ENCODE measurements at places on chromosomes 5 and 9. TPM values are rescaled to one million over a fixed set of nuclear protein-coding genes. Genes with fewer than 3 reads are reported as not detected.

Gene ADRB2
- total RNA-seq, result 7.3 TPM

GRCh38 chr5:4124221-4124970, 528.8 kb downstream of the IRX1 start:
- H3K27me3 ChIP-seq, result no peaks in the 10 kb centered on the region
- H3K4me3 ChIP-seq, result no peak overlapping the region
- no peaks in the 10 kb centered on the region for H3K4me1 ChIP-seq
- no peaks in the 10 kb centered on the region for H3K36me3 ChIP-seq
- no peak overlapping the region for H3K27ac ChIP-seq

DNA sequence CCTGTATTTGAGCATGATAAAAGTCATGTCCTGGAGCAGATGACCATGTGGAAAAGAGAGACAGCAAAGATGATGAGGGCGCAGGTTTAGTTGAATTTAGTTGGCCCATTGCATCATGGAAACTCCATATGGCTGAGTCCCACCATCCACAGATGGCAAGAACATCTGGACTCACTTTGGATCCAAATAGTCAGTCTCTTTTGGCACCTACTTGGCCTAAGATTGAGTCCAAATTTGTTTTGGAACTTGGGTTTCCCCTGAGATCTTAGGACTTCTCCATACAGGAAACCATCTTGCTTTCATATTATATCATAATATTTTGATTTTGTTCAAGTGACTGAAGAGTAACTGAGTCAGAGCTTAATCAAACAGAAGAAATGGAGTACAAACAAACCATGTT, 217.5 kb downstream of the DRD1 start:
- H3K27ac ChIP-seq, result no peak overlapping the region
- H3K36me3 ChIP-seq, result no peaks in the 10 kb centered on the region
- no peaks in the 10 kb centered on the region for H3K27me3 ChIP-seq

Gene SHOC1
- not detected for total RNA-seq

- H3K4me1 ChIP-seq, result no peaks in the 10 kb centered on the region
- no peaks in the 10 kb centered on the region for H3K27me3 ChIP-seq
- no peak overlapping the region for H3K27ac ChIP-seq
Observed at GRCh38 chr9:128643519-128644300, 12.9 kb downstream of the DYNC2I2 start.

GRCh38 chr9:114604989-114605388, 6.1 kb upstream of the TMEM268 start:
- H3K4me1 ChIP-seq, result peaks cover 15% of the 10 kb centered on the region
- no peak overlapping the region for H3K27ac ChIP-seq
- no peak overlapping the region for H3K4me3 ChIP-seq
- H3K36me3 ChIP-seq, result peaks cover 5% of the 10 kb centered on the region
- no peak for DNase-seq

GRCh38 chr5:55900068-55900467, 48.9 kb downstream of the IL31RA start:
- no peaks in the 10 kb centered on the region for H3K4me1 ChIP-seq
- DNase-seq, result no peak
- no peaks in the 10 kb centered on the region for H3K27me3 ChIP-seq
- H3K4me3 ChIP-seq, result no peak overlapping the region
- no peak overlapping the region for H3K27ac ChIP-seq

DNA sequence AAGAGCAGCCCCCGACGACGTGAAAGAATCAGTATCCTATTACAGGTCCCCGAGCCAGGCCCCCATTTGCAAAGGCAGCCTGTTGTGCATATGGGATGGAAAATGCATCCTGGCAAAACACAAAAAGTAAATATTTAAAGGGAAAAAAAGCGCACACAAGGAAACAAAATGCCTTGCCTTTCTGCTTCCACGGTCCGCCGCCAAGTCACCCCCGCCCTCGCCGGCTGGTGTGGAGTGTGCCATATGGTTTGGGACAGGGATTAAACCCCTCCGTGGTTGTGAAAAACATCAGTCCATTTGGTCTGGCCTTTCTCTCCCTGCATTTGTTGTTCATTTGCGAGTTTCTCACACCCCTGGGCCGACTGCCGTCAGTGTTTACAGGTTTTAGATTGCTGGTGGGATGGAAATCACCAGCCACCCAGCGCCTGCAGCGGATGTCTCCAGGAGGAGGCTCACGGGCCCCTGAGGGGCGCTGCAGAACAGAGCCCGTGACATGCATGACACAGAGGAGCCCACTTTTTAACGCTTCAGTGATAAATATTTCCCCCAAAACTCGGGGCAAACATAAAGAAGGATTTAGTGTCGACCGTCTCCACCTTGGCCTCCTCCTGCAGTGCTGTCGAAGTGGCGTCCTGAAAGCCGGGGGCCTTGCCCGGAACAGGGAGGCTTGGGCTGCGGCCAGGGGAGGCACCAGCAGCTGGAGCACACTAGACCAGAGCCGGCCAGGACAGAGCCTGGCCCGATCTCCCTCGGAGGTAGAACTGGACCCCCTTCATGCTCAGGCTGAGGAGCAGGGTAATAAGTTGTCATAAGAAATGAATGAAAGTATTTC, 161.5 kb downstream of the HSD17B3 start:
- H3K27ac ChIP-seq, result no peak overlapping the region
- DNase-seq, result no peak
- H3K27me3 ChIP-seq, result no peaks in the 10 kb centered on the region
- peaks cover 9% of the 10 kb centered on the region for H3K4me1 ChIP-seq

GRCh38 chr5:171573451-171574225, 154.2 kb downstream of the FGF18 start:
- no peak overlapping the region for H3K27ac ChIP-seq
- H3K4me3 ChIP-seq, result no peak overlapping the region
- no peaks in the 10 kb centered on the region for H3K36me3 ChIP-seq
